Type B pancreatic cell (in vitro differentiated cells): ENCODE measurements at places on chromosomes 3 and 15.

GRCh38 chr15:87477737-87478686 is 778.5 kb downstream of the NTRK3 start:
- H3K4me1 ChIP-seq = peaks cover 9% of the 10 kb centered on the region
- H3K27me3 ChIP-seq = no peaks in the 10 kb centered on the region
- no peak for DNase-seq
- H3K27ac ChIP-seq = peak overlapping the region; percentile 12
- H3K36me3 ChIP-seq = no peaks in the 10 kb centered on the region

- H3K4me1 ChIP-seq = no peaks in the 10 kb centered on the region
- H3K27me3 ChIP-seq = peaks cover 3% of the 10 kb centered on the region
- no peak overlapping the region for H3K4me3 ChIP-seq
- no peaks in the 10 kb centered on the region for H3K36me3 ChIP-seq
These were observed 141.1 kb upstream of the ABI3BP start for GRCh38 chr3:101134331-101134730.

GRCh38 chr3:54791501-54792156 is 136.2 kb downstream of the LRTM1 start:
- no peaks in the 10 kb centered on the region for H3K36me3 ChIP-seq
- H3K4me1 ChIP-seq = no peaks in the 10 kb centered on the region
- H3K4me3 ChIP-seq = no peak overlapping the region
- no peak for DNase-seq

DNA sequence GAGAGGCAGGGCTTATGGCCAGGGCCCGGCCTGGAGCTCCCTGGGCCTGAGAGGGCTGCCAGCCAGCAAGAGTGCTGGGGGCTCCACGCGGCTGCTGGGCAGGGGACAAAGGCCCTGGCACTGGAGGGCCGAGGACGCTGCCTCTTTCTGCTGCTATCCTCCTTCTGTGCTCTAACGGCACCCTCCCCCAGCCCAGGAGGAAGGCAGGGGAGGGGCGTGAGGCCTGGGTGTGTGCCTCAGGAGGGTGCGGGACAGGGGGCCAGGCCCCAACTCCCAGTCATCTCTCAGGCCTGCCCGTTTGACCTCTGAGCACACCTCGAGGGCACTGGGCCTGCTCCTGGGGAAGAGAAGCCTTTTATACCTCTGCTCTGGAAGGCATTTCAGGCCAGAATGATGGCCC is 115.5 kb downstream of the ADCY5 start:
- H3K27me3 ChIP-seq = peaks cover 4% of the 10 kb centered on the region
- H3K27ac ChIP-seq = no peak overlapping the region
- no peaks in the 10 kb centered on the region for H3K4me1 ChIP-seq

GRCh38 chr3:165636684-165637015 is 200.6 kb downstream of the BCHE start:
- H3K36me3 ChIP-seq = no peaks in the 10 kb centered on the region
- no peak overlapping the region for H3K4me3 ChIP-seq
- no peaks in the 10 kb centered on the region for H3K27me3 ChIP-seq
- no peak for DNase-seq

- H3K27me3 ChIP-seq = no peaks in the 10 kb centered on the region
- no peak overlapping the region for H3K4me3 ChIP-seq
- H3K27ac ChIP-seq = no peak overlapping the region
- H3K4me1 ChIP-seq = no peaks in the 10 kb centered on the region
These were observed 16.3 kb upstream of the TRAT1 start for GRCh38 chr3:108806316-108806715.
